Stromal cell of bone marrow (primary cell): ENCODE measurements at places on chromosomes 2 and 18.

- DNase-seq = peak; percentile 93
Measured at GRCh38 chr2:74576863-74577229, 22.3 kb downstream of the DOK1 start.

DNA sequence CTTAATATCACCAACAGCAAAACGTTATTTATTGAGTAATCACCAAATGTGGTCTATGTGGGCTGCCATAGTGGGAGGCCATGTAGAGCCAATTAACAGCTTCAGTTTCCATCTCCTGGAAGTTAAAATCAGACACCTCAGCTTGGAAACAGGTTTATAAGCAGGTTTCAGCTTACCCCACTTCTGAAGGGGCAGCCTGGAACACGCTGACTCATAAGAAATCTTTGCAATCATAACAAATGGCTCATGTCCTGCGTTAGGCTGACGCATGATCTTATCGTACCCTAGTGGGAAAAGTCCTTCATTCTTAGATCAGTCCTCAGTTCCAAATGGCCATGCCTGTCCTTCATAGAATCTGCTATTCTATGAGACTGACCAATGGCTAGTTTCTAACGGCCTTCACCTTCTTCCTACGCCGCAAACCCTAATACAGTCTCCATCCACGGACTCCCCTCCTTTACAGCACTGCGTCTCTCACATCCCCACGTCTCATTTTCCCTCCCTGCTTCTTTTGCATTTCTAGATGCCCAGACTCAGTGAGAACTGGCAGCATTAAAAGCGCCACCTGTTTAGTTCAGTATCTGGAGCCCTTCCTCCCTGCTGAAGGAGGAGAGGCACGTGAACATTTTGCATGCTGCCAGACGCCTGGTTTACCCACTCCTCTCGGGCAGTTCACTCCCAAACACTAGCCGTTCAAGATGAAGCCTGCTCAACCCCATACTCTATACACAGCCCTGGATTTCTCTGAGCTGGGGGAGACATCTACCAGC is 24.2 kb upstream of the BZW1 start:
- DNase-seq = peak; percentile 93

GRCh38 chr2:221569425-221569845 is 2.7 kb downstream of the EPHA4 start:
- DNase-seq = no peak

- DNase-seq = no peak
Measured at GRCh38 chr2:555164-555922, 121.9 kb downstream of the TMEM18 start.

GRCh38 chr2:67318563-67318962 is 78.6 kb upstream of the ETAA1 start:
- DNase-seq = no peak

GRCh38 chr2:10541081-10541480 is 93.0 kb upstream of the ODC1 start:
- no peak for DNase-seq

DNA sequence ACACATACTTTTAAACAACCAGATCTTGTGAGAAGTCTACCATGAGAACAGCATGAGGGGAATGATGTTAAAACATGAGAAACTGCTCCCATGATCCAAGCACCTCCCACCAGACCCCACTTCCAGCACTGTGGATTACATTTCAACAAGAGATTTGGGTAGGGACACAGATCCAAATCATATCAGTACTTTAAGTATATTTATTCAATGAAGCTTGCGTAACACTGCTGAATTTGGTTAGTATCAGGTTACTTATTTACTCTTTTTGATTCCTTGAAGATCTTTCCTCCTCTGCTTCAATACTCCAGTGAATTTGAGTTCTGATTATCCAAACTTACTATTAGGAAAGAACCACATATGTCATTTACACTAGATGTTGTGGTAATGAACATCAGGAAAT is 418.6 kb downstream of the PIK3C3 start:
- DNase-seq = no peak

DNA sequence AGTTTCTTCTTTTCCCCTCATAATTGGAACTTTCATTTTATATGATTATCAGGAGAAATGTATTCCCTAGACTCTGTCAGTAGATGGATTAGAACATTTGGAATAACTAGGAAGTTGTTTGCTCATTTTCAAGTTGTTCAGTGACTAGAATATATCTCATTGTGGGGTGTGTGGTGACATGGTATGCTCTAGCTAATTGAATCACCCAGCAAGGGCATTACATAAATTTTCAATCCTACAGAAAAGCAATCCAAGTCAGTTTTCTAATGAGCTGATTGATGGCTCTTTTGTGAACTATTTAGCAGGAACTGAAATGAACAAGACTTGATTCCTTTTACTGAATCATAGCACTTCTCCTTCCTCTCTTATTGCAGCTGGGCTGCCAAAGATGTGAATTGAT is 461.4 kb downstream of the TGIF1 start:
- no peak for DNase-seq

DNA sequence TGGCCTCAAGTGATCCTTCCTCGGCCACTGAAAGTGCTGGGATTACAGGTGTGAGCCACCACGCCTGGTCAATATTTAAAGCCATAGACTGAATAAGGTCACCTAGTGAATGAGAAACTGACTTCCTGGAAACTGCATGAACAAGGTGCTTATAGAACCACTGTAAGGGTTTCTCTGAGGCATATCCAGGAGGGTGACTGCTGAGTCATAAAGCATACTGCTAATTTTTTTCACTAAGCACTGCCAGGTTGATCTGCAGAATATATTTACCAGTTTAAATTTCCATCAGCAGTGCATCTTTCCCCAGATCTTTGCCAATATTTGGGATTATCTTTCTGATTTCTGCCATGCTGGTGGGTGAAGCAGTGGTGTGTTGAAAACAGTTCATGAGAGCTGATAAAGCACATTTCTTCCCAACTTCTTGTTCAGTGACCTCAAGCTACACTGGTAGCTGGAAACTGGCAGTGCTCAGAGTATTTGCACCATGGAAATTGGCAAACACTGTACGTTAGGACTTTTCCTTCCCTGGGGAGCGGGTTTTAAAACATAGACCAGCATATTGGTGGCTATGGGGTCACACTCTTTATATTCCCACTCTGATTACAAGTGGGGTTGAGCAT is 4.2 kb upstream of the CLIP4 start:
- no peak for DNase-seq

- DNase-seq = peak; percentile 92
Measured at GRCh38 chr18:49691177-49691608, 122.1 kb downstream of the ACAA2 start.

- DNase-seq = no peak
Measured at GRCh38 chr18:46547520-46547919, 109.5 kb downstream of the LOXHD1 start.

DNA sequence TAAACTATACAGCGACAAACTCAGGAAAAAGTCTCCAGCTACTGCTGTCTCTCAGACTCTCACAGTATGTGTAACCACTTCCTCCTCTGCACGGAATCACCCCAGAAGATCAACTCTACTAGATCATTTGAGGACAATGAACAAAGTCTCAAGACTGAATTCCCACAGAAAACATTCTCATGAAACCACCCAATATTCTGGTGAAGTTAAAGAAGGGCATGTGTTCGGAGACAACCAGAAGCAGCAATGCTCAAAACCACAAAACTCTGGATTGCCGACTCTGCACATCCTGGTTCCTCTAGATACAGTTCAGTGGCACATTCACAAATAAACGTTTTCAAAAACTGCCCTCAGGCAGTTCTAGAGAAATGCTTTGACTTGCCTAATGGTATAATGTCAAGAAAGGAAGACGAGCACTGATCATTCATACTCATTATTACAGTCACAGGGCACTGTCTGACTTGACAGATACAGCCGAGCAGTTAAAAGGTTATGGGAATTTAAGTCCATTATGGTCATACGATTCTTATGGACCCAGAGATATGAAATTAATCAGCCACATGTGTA is 91.9 kb upstream of the STK17B start:
- peak; percentile 69 for DNase-seq

GRCh38 chr2:85175369-85176299 is 42.4 kb downstream of the TCF7L1 start:
- DNase-seq = no peak

- peak; percentile 19 for DNase-seq
Measured at GRCh38 chr2:66305718-66306117, 129.2 kb upstream of the MEIS1 start.

DNA sequence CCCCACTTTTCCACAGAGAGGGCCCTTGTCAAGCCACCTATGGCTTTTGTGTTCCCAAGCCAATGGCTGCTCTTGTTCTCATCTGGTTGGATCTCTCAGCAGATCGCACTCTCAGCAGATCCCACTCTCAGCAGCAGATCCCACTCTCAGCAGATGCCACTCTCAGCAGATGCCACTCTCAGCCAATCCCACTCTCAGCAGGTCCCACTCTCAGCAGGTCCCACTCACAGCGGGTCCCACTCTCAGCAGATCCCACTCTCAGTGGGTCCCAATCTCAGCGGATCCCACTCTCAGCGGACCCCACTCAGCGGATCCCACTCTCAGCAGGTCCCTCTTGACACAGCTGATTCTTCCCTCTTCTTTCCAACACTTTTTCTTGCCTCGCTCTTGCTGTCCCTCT is 59.3 kb upstream of the MGAT4A start:
- DNase-seq = no peak

DNA sequence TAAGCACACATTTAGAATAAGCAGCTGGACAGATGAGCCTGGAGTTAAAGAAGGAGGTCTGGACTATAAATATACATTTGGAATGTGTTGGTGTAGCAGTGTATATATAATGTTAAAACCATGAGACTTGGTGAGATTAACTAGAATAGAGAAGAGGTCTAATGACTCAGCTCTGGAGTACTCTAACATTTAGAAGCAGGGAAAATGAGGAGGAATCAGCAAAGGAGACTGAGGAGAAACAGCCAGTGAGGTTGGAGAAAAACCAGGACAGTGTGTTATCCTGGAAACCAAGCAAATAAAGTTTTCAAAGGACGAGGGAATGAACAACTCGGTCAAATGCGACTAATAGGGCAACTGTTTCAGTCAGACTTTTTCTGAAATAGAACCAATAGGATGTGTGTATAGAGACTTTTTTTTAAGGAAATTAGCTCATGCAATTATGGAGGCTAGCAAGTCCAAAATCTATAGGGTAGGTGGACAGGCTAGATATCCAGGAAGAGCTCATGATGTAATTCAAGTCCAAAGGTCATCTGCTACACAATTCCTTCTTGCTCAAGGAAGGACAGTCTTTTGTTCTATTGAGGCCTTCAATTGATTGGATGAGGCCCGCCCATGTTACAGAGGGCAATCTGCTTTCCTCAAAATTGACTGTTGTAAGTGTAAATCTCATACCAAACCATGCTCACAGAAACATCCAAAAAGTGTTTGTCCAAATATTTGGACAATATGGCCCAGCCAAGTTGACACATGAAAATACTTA is 10.8 kb upstream of the SESTD1 start:
- peak; percentile 31 for DNase-seq

- DNase-seq = no peak
Measured at GRCh38 chr2:88114889-88115288, 13.0 kb downstream of the FABP1 start.

DNA sequence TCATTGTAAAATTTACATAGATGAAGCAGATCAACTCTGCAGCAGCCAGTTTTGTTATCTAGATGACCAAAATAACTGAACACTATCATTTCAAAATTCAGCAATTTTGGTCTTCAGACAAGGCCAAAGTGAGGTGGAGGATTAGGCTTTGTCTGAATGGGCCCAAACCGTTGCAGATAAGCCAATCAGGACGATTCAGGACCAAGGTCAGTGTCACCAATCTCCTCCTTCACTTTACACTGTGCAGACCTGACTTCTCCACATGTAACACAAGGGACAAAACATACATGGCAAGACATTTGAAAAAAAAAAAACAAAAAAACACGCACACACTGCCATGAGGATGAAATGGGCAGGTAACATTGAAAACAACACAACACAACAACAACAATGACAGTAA is 211.2 kb downstream of the NAPG start:
- DNase-seq = no peak

GRCh38 chr18:61575419-61575818 is 242.2 kb downstream of the CDH20 start:
- DNase-seq = no peak

DNA sequence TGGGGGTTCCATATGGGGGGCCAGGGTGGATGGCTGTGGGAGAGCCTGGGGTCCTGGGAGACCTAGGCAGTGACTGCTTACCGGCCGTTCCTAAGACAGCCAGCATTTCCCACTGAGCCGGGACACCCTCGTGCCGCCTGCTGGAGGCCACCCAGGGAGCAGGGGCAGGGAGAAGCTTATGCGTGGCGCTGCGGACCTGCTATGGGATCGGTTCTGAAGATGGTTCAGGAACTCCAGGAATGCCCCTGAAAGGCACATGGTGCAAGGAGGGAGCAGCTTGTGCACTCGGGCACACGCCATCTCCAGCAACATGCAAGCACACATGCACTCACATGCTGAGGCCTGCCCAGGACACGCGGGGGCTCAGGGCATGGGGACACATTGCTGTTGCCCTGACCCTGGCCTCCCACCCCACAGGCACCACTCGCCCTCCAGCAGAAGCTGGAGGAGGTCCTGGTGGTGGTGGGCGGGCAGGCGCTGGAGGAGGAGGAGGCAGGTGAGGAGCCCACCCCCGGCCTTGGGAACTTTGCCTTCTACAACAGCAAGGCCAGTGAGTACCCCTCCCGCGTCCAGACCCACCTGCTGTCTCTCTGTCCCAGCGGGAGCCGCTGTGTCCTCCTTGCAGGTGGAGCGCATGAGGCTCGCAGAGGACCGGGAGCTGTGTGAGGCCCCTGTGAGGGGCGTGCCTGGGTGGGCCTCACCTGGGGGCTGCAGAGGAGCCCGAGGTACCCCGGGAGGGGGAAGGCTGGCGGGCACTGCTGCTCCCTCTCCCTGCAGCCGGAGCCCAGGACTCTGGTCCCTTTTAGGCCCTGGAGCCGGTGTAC is 4.1 kb downstream of the KLHL30 start:
- DNase-seq = no peak

DNA sequence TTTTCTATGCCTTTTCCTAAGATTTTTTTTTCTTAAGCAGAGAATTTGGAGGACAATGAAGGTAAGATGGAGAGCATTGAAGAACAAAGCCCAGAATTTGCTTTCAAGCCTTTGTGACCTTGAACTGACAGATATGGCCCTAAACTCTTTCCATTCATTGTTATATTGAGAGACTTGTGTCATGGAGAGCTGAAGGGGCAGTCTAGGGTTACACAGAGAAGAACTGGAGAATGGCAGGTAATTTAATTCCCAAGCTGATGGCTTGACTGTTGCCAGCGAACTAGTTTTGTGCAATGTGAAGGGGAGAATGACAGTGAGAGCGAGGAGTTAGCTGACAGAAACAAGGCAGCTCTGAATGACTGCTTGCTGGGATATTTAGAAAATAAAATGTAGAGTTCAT is 1344.2 kb downstream of the LRP1B start:
- no peak for DNase-seq

DNA sequence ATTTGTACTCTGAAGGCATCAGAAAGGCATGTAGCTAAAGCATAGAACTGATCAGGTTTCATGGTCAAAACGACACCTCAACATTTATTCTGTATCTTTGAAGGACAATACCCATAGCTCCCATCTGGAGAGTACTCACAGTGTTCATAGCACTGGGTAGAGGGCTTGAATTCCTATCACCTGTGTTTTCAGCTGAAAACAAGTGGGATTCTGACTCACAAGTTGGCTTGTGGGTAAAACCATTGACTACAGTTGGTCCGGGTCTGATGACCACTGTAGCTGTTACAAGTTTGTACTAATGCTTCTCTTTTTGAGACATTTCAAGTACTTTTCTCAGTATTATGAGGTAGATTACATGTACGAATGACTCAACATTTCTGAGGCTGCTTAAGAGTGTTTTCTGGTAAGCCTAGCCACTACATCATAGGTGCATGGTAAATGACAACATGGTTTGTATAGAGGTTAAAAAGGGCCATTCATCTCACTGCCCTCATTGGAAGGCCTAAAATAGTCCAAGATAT is 68.6 kb upstream of the PELI1 start:
- peak; percentile 42 for DNase-seq
